ENCODE measurements at places on chromosomes 4 and X.

DNA sequence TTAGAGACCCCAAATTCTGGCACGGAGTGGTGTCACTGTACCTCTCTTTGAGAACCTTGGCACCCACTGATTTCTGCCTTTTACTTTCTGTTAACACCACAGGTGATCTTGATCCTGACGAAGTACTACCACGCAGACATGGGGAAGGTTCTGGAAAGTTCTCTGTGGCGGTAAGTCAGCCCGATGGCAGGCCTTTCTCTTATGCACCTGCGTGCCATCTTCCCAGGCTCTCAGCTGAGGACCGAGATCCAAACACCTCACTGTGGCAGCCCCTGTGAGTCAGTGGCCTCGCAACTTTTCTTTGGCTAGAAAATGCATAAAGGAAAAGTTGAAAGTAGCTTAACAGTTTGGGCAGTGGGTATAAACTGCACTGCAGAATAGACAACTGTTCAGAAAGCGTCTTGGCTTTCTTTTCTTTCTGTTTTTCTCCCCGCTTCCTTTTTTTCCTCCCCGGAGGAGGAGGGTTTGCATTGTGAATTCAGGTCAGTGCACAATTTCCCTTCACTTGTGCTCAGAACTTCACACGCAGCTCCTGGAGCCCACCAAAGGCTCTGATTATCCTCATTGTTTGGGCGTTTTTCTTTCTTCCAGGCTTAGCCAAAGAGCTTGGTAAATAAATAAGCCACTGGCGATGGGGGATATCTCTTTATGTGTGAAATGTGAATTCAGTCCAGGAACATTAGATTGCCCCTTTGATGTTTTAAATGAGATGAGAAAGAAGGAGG is 38.4 kb downstream of the PSAPL1 start:
- no peak for DNase-seq

GRCh38 chrX:149371986-149372385 is 133.1 kb downstream of the IDS start:
- DNase-seq, result no peak

DNA sequence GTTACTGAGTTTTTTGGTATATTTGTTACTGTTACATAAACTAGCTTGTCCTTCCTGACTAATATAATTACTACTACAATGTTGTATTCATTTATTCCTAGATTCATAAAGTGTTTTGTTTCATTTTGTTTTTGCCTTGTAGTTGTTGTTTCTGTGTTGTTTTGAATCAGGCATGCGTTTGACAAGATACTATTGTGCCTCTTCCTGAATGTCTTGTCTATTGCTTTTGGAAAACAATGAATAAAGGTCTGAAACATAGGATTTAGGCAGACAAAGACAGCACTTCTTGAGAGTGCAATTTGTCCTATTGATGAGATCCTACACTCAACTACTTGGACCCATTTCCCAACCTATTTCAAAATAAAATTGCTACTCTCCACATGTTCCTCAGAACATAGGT is 630.4 kb upstream of the BOD1L1 start:
- DNase-seq, result no peak

DNA sequence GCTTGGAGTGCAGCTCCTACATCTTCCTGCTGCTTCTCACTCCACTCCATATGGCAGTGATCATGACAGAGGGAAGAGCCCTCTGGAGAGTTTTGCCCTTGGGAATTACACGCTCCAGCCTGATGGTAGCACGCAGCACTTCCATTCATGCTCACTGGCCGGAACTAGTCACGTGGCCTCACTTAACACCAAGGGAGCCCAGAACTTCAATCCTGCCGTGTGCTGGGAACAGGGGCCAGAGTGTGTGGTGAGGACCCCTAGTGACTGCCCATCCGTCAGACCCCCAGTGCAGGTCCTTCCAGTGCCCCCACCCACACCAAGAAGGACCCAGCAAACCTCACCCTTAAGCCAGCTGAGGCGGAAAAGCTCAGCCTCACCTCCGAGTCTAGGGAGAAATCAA is 230.7 kb downstream of the EVC2 start:
- DNase-seq, result no peak

GRCh38 chr4:130336585-130337217 is 1240.7 kb downstream of the C4orf33 start:
- no peak for DNase-seq

DNA sequence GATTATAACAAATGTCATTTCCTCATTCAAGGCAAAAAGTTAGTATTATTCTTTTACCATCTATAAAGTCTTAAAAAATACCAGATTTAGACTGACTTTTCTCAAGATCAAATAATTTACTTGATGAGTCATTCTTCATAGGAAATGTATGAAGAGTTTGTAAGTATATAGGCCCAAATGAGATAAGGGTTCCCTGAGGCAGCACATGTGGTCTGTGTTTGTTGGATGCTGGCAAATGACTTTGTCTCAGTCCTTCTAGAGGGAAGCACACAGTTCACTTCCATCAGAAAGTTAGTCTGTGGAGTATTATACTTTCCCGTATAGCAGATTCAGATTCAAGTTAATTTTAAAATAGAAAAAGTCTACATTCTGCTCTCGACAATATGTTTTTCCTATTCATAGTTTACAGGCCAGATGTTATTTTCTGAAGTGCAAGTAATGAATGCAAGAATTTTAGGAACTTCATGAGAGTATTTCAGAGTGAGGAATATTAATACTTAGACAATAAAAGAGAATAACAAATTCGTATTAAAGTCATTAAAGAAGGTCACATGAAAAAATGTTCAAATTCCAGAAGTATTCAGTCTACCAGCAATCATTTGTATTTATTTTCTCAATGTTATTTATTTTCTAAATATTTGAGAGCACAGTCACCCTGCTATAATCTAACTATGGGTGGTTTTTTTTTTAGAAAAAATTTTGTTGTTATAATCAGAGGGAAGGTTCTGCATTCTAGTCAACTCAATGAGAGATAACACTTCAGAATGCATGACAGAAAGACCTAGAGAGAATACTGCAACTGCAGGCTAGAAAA is 601.8 kb upstream of the ZFP42 start:
- DNase-seq, result no peak

DNA sequence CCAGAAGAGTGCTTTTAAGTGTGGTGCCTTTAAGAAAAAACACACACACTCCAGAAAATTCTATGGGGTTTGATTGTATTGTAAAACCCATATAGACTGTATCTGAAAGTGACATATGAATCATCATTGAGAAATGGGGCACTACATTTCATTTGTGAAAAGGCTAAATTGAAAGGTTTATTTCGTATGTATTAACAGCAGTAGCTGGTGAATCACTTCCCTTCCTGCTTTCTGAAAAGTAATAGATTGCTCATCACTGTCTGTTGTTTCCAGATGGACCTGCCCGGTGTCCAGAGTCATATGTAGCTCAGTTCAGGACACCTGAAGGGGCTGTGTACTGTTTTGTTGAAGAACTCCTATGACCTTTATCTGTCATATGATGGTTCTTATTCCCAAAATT is 28.1 kb upstream of the HPRT1 start:
- no peak for DNase-seq

- no peak for DNase-seq
Measured at GRCh38 chr4:3362431-3363287, 69.8 kb downstream of the RGS12 start.

GRCh38 chrX:47590984-47591383 is 8.7 kb downstream of the TIMP1 start:
- no peak for DNase-seq
